ENCODE measurements at places on chromosomes 12 and 14.
A peak's percentile ranks its signal among the peaks of the same experiment; 100 is the strongest.

- DNase-seq: no peak
Observed at GRCh38 chr12:69613351-69613750, 2.6 kb upstream of the LRRC10 start.

DNA sequence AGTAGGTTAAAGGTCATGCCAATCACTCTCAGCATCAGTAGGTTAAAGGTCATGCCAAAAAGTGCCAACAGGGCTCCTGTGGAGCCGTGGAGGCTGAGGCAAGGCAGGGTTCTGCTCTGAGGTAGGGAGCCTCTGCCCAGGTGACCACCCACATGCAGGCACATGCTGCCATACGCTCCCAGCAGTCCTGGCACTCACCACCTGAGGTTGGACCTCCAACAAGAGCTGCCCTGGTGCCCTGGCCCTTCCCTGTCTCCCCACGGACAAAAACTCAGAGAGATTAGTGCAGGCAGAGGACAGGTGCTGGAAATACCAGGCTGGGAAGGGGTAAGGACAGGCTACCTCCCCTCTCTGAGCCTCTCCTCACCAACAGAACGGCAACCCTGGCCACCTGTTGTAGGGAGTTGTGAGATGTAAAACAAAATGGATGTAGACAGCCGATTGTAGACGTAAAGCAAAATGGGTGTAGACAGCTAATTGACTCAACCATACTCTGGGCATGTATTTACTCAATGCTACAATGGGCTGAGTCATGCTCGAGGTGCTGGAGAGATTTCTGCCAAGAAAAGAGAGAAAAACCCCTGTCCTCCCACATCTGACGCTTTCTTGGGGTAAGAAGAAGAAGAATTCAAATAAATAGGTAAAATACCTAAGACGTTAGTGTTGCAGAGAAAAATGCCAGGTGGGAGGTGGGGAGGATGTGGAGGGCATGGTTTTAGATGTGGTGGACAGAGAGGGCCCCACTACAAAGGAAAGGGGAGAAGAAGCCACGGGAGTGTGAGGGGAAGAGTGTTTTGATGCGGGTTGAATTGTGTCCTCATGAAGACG is 32.4 kb downstream of the LTBP2 start:
- no peak for DNase-seq

- DNase-seq: no peak
Observed at GRCh38 chr14:52907949-52908348, 42.9 kb downstream of the FERMT2 start.

DNA sequence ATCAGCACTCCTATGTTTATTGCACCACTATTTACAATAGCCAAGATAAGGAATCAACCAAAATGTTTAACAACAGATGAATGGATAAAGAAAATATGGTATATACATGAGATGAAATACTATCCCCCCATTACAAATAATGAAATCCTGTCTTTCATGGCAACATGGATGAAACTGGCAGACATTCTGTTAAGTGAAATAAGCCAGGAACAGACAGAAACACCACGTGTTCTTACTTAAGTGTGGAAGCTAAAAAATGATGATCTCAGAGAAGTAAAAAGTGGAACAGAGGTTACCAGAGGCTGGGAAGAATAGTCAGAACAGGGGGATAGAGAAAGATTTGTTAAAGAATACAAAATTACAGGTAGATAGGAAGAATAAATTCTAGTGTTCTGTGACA is 113.7 kb upstream of the MDM1 start:
- no peak for DNase-seq

DNA sequence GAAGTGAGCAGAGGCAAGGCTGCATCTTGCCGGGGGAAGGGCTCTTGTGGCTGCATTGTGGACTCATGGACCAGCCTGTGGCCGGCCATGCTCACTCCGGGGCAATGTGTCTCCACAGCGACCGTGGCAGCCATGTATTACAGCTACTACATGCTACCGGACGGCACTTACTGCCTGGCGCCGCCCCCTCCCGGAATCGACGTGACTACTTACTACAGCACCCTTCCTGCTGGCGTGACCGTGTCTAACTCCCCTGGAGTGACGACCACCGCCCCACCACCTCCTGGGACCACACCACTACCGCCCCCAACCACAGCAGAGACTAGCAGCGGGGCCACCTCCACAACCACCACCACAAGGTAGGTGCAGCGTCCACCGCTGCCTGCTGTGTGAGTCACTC is 42.1 kb downstream of the SFSWAP start:
- DNase-seq: no peak

DNA sequence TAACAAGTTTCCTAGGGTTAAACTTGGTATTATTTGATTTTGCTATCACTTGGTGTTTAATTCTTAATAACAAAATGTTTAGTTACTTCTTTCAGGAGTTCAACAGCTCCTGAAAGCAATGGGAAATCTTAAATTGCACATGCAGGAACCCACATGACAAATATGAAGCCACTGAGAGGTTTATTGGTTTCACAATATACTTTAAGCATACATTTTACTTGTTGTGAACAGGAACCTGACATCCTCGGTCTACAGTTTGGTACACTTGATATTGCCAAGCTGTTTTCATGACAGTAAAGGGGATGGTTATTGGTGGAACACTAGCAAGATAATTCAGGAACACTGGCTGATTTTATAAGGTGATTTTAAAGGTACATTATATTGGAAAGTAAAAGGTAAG is 46.2 kb downstream of the SLC38A1 start:
- peak; percentile 46 for DNase-seq

Measured in GF-D8 (cell line).